Hematopoietic multipotent progenitor cell treated with erythropoietin and hydrocortisone succinate and interleukin-3 and kit ligand, for 6 days (in vitro differentiated cells): ENCODE measurements at places on chromosomes 13 and 19.

GRCh38 chr13:100306030-100306429 lies 217.1 kb downstream of the PCCA start:
- no peak for DNase-seq

DNA sequence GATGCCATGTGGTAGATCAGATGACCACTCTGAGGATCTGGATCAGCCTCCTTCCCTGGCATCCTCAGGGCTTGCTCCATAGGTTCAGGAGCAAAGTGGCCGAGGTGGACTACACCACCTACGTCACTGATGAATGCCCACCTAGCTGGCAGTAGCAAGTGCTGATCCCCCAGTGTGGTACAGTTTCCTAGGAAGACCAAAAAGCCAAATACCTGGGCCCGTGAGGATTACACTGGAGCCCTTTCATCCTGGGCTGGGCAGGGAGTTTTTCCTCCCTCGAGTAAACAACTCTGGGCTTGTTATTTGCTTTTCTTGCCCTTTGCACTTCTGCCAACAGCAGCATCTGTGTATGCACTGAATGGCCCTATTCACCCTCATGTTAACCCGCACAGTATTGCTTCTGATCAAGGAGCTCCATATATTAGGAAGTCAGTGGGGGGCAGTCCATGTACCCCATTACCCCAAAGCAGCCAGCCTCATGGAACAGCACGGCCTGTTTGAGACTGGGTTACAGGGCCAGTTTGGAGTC lies 3.3 kb upstream of the MYADM start:
- no peak for DNase-seq

DNA sequence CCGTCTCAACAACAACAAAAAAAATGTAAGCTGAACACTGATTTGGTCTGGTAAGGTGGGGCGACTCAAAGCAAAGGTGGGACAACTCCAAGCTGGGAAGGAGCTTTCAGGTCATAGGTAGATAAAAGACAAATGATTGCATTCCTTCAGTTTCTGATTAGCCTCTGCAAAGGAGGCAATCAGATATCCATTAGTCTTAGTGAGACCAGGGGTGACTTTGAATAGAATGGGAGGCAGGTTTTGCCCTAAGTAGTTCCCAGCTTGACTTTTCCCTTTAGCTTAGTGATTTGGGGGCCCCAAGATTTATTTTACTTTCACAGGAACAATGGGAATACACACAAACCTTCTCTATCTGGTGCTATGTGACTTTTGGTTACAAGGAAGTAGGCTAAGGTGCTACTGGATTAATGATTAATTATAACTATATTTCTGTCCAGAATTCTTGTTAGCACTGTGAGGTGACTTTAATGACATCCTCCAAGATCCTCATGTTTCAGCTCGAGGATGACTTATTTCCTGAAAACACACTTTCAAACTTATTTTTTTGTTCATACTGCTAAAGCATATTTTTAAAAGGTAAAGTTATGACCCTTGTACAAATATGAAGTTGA lies 10.6 kb upstream of the MTRF1 start:
- DNase-seq: no peak

- peak; percentile 23 for DNase-seq
Measured at GRCh38 chr13:91174886-91175501, 172.5 kb upstream of the MIR17HG start.

- DNase-seq: no peak
Measured at GRCh38 chr19:18306888-18307260, 16.0 kb downstream of the LSM4 start.

DNA sequence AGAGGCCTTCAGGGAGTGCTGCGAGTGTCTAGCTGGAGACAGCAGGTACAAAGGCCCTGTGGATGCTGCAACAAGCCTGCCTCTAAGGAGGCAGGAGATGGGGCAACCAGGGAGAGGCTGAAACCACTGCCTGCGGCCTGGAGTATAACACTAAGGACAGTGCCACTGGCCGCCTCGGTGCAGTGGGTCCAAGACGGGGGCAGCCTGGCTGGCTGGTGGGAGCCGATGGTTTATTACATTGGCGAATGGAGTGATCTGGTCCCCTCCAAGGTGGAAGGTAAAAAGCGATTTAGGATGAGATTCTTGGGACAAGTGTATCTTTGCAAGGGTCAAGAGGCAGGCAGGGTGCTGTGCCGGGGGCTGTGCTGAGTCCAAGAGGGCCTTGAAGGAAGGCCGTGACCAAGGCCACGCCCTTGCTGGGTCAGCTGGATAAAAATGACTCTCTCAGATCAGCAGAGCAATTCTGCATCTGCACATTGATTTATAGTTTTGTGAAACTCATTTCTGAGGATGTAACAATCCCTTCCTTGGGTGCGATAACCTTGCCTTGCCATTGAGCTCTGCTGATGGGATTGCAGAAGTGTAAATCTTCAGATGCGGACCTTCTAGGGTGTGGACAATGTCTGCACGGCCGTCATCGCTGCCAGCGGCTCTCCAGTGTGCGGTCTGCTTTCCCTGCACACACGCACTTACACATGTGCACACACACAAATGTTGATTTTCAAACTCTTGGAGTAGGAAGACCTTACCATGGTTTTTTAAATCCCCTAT lies 6.0 kb downstream of the TMEM255B start:
- no peak for DNase-seq

DNA sequence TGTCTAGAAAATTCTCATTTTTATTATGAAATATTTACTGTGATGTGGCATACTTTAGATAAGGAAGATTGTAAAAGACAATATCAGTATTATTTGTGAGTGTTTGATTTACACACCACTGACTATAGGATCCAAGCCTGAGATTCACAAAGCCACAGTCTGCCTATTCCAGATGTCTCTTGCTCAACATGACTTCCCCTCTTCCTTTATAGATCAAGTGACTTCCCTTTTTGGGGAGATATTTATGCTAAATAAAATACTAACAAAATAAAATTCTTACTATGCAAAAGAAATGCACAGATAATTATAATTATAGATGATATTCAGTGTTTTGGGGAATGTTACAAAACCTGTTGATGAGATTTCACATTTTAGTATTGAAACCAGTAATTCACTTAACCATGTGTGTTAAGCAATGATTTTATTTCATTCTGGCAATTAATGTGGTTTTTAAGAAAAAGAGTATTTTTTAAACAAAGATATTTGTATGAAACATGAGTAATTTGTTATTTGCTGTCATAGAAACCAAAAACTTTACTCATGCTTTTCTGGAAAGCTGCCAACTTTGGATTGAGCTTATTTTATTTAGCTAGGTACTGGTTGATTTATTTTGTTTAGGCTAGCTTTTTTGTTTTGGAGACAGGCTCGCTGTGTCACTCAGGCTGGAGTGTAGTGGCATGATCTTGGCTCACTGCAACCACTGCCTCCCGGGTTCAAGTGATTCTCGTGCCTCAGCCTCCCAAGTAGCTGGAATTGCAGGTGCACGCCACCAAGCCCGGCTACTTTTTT lies 13.7 kb upstream of the GPR183 start:
- peak; percentile 69 for DNase-seq

GRCh38 chr13:31950111-31950815 lies 81.3 kb upstream of the FRY start:
- DNase-seq: no peak

DNA sequence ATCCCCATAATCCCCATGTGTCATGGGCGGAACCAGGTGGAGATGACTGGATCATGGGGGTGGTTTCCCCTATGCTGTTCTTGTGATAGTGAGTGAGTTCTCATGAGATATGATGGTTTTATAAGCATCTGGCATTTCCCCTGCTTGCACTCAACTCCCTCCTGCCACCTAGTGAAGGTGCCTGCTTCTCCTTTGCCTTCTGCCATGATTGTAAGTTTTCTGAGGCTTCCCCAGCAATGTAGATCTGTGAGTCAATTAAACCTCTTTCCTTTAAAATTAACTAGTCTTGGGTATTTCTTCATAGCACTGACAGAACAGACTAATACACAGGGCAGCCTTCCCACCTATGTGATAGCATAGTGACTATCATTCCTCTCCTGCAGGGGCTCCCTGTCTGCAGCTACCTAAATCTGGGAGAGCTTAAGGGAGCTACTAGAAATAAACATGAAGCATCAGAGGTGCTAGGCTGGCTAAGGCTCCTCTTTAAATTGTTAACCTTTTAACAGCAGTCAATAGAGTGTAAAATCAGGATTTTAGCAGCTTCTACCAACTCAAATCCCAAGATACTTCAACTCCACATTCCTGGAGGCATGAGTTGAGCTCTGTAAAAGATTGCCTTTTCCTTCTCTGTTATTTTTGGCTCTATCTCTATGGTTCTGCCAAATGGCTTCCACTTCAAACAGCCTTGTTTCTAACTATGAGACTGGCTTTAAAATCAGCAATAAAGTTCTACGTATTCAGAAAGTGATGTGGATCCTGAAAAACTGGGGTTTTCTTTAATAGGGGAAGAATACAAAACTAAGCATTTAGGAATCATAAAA lies 112.3 kb downstream of the VWA8 start:
- no peak for DNase-seq
